ENCODE measurements at places on chromosomes 11 and 22.

- DNase-seq: peak; percentile 61
Measured at GRCh38 chr22:23256986-23257888, 76.9 kb downstream of the BCR start.

- DNase-seq: no peak
Measured at GRCh38 chr11:1670905-1671371, 26.1 kb upstream of the KRTAP5-6 start.

DNA sequence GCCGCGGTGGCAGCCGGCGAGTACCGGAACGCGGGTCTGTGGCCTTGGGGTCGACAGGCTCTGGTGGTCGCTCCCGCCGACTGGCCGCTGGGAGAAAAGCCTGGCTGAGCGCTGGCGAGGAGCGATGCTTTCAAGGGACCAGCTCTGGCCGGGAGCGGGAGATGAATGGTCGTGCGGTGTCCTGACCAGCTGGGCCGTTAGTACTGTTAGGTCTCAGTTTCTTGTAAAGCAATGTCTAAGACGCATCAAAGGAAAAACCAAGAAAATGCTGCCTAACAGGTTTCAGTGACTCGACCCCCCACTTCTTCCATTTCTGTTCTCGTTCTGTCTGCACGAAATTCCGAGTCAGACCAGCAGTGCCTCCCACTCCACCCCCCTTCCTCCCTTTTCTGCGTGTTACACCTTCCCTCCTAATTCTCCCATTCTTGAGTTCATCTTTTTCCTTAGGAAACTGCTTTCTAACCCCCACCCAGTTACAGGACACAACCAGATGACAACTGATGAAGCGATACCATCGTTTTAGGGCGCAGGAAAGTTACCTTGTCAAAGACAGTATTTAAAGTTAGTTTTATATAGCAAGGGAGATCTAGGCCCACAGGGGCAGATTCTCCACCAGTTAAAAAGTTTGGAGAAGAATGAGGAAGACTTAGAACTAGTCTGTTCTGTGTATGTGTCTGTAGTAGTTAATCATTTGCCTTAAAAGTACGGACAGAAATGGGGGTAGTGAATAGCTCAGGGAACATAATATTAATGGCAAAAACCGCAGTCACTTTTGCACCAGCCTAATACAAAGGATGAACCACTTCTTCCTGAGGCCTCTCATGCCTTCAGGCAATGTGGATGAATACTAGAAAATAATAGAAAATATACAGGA, 1.0 kb downstream of the CUL5 start:
- no peak for DNase-seq

GRCh38 chr22:29641042-29641699, 37.7 kb downstream of the NF2 start:
- no peak for DNase-seq

DNA sequence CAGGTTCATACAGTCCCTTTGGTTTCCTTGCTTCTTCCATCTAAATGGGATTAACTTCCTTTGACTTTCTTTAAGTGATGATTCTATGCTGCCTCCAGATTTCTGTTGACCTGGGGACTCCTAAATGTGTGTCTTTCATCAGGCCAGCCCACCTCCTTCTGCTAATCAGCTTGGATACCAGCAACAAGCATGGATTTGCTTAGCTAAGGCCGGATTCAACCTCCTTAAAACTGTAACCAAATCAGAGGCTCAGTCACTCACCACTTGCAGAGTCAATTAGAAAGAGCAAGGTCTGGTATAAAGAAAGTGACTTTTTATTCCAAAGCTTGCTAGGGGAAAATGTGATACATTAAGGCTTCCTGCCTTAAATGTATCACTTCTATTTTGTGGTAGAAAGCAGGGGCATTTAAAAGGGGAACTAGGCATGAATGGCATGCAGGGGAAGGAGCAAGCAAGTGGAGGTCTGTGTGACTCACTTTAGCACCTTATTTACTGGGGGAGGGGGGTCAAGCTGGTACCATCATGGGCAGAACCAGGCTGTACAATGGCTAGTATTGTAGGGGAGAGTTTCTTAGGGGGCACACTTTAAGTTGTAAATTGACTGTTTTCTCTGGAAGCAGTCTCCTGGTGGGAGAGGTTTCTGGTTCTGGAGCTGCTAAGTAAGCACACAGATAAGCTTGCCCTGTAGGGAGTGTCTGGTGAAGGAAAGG, 239.0 kb upstream of the PDGFD start:
- no peak for DNase-seq

DNA sequence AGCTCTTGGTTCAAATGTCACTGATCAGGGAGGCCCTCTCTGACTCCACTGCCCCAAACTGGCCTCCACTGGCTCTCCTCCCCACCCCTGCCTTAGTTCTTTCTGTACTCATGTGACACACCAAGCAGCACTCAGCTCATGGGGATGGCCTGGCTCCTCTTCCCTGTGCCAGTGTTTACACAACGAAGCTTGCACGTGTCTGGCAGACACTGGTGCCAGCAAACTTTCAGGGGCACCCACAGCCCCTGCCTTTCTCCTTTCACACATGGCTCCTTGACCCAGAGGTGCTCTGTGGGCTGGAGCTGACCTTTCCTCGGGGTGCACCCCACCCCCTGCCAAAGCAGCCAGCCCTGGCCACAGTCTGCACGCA, 37.6 kb upstream of the PARVG start:
- no peak for DNase-seq

- DNase-seq: no peak
Measured at GRCh38 chr11:128680906-128681305, 13.0 kb upstream of the FLI1 start.

DNA sequence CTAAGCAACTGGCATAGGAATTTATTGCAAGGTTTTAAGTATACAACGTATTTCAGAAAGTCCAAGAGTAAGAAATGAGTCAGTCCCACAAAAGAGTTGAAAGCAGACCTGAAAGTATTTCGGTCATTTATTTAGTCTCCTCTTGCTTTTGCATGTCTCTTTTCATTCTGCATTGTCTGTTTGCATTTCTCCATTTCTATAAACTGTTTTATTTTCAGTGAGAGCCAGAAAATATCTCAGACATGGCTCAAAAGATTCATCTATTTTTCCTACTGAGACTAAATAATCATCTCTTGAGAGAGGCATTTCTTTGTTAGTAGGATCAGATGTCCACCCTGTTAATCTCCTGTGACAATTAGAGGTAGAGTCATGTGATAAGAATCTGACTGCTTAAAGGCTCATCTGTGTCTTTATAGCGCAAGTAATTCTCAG, 219.1 kb upstream of the CCDC179 start:
- DNase-seq: no peak

- DNase-seq: no peak
Measured at GRCh38 chr11:81990659-81991443, 742.8 kb downstream of the FAM181B start.

- no peak for DNase-seq
Measured at GRCh38 chr11:72368339-72368738, 66.0 kb downstream of the CLPB start.

- DNase-seq: no peak
Measured at GRCh38 chr11:122177238-122177637, 61.2 kb upstream of the BLID start.

DNA sequence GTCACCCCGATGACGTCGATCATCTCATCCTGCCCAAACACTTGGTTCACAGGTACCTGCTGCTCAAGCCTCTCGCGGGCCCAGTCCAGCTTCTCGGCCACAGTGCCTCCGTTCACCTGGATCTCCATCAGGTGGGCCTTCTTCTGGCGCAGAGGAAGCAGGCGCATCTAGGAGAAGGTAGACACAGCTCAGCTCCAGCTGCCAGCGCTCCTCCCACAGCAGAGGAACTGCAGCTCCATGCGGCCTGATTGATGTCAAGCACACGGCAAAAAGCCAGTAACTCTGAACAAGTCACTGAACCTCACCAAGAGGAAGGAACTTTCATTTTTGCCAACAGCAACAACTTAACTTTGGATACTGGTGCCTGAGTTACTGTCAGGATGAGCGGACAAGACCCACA, 4.0 kb downstream of the RPL3 start:
- no peak for DNase-seq

DNA sequence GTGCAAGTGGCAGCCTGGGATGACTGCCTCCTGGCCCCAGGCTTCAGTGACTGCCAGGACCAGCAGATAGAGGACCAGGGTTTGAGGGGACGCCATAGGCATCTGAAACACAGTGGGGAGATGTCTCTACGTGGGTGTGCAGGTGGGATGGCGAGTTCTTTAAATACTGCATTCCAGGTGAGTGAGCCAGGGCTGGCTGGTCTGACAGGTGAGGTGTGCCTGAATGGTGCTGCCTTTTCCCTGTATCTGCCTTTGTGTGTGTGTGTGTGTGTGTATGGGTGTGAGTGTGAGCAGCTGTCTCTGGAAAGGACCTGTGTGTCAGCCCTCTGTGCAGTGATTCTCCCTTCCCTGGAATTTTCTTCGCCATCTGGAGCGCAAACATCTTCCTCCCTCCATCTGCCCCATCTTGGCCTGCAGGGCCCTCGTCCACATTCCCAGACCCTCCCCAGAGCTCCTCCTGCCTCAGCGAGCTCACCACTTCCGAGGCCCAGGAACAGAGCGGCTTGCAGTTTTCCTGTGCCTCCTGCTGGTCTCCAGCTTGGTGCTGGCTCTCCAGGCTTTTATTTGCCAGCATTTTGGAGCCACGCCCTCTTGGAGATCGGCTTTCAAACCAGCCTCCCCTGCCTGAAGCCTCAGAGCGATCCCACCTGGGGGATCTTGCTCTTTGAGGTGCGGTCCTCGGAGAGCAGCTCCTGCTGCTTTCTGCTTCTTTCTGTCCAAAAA, at the start of gene GPHA2:
GPHA2 (minus strand) TSS at position 535 of the 723 bp plus-strand sequence; CDS start at position 102, 433 bp downstream.
- peak; percentile 60 for DNase-seq

DNA sequence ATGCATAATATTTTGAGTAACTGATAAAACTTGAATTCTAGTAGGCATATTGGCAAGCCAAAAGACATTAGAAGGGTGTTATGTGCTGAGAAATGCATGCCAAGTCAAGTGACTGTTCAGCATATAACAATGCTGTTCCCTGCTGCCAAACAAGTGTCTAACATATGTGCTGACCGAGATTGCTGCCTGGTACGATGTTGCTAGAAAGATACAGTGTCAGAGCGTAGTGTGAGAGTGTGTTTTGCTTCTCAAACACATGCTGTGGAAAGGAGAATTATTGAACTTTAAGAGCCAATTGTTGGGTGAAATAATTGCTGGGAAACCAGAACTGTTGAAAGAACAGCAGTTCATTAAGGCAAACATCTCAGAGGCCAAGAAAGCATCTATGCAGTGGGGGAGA, 71.3 kb upstream of the GRIA4 start:
- no peak for DNase-seq

DNA sequence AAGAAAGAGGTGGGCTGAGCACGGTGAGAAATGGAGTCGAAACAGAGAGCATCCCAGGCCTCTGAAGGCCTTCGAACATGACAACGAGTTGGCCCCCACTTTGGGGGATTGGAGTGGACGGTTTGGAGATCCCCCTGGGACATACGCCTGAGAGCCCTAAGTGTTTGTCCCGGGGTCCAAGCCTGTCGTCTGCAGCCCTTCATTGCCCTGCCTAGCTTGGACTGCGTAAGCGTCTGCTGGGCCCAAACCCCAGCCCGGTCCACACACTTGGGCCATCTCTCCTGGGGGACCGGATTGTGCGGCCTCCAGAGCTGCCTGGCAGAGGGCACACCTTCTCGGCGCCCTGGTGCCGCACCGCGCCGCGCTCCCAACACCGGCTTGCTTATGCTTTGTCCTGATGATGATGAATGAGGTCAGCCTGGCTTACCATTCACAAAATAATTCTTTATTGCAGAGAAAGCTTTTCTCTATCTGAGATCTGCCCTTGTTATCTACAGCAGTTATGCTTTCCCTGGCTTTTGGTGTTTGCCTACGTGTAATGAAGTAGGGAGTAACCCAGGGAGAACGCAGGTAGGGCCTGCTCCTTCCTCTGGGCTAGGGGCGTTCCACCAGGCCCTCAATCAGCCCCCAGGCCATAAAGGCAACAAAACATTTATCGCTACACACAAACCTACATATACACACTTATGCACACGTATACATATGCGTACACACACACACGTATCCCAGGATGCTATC, 85.9 kb upstream of the PPARA start:
- no peak for DNase-seq

DNA sequence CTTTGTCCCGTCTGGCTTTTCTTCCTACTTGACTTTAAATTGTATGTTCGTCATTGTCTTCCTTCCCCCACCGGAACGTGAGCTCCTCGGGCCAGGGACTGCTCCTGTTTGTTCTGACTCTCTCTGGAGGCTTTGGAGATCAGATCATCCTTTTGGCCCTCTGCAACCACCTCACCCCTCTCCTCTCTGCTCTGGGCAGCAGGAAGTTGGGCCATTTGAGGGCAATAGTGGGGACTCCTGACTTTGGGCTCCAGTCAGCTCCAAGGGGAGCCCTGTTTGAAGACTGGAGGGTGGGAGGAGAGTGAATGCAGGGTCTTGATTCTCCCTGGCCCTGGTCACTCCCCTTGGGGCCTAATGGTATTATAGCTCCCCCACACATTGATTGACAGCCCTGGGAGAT, 186.3 kb upstream of the B3GAT1 start:
- no peak for DNase-seq

DNA sequence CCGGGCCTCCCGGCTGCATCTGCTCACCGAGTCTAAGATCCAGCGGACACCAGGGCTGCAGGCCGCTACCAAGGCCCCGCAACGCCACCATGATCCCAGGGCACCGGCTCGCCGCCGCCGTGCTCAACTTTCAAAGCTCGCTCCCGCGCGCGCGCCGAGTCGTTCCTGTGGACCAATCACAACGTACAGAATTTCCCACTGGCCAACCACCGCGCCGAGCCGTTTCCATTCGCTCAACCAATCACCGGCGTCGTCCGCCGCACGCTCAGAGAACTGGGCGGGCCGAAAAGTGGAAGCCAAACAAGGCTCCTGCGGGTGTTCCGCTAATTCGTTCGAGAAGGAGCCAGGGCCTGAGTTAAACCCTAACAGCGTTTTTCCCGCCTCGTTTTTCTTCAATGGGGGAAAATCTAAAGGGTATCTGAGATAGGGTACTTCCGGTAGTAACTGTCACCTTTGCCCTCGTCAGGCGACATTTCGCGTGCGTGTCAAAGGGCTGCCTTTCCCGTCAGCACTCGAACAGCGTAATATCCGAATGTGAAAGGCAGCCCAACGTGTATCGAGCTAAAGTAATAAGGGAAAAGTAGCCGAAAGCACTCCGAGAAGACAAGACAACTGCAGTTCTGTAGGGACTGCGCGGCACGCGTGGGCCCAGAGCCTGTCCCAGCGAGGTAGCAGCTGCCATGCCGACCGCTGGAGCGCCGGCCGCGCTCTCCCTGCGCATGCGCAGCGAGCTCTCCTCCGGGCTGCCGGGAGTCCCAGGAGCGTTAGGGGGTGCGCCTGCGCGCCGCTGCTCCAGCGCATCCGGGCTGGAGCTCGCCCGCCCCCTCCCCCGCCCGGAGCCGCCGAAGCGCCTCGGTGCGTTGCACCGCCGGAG, at the start of the genes NCAPD3 and VPS26B:
NCAPD3 (minus strand) TSS at position 132 of the 874 bp plus-strand sequence; CDS start at position 91, 41 bp downstream.
VPS26B (plus strand) TSS at position 836 of the 874 bp plus-strand sequence. CDS start 452 bp downstream, outside the sequence.
- DNase-seq: peak; percentile 96

GRCh38 chr11:104319396-104319795, 155.4 kb upstream of the PDGFD start:
- DNase-seq: no peak

- DNase-seq: no peak
Measured at GRCh38 chr11:134878785-134879184, 466.7 kb upstream of the B3GAT1 start.

GRCh38 chr11:115530752-115531151, 26.5 kb upstream of the CADM1 start:
- DNase-seq: no peak

GRCh38 chr11:7060868-7061267, 27.9 kb upstream of the RBMXL2 start:
- DNase-seq: no peak

GRCh38 chr11:105023003-105023402, at the start of gene CASP5:
Gene CASP5 (minus strand): TSS chr11:105023168. CDS start chr11:105023136, 32 bp downstream.
- DNase-seq: no peak

- no peak for DNase-seq
Measured at GRCh38 chr11:91396236-91397133, 828.1 kb upstream of the FAT3 start.

GRCh38 chr22:49997932-49998717, 14.4 kb downstream of the IL17REL start:
- DNase-seq: no peak
